ENCODE measurements at places on chromosomes 2 and 18.

GRCh38 chr2:74304332-74305148 lies 38.7 kb downstream of the SLC4A5 start:
- no peak for DNase-seq

DNA sequence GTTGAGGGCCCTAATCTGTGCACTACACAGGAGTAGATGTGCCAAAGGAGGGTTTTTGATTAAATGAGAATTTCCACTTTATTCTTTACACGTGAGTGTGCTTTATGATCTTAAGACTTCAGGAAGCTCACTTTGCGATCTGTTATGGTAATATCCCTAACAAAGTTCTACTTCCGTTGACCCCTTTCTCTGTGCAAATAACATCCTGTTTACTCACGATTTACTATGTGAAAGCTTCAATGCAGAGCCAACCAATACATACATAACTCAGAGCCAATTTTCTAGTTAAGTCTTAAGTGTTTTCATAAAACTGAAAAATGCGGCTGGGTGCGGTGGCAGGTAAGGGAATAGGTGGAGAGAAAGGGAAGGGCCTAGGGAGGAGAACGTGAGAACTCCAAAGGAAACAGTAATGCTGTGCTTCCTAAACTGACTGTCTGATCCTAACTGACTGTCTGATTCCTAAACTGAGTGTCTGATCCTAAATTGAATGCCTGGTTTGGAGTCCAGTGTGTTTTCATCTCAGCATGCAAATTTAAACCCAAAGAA lies 87.6 kb downstream of the PLCL1 start:
- no peak for DNase-seq

GRCh38 chr2:192741889-192742288 lies 547.2 kb upstream of the TMEFF2 start:
- DNase-seq, result no peak

GRCh38 chr2:198098918-198099317 lies 294.5 kb downstream of the PLCL1 start:
- no peak for DNase-seq

GRCh38 chr2:39256040-39256439 lies 12.3 kb upstream of the CDKL4 start:
- no peak for DNase-seq

DNA sequence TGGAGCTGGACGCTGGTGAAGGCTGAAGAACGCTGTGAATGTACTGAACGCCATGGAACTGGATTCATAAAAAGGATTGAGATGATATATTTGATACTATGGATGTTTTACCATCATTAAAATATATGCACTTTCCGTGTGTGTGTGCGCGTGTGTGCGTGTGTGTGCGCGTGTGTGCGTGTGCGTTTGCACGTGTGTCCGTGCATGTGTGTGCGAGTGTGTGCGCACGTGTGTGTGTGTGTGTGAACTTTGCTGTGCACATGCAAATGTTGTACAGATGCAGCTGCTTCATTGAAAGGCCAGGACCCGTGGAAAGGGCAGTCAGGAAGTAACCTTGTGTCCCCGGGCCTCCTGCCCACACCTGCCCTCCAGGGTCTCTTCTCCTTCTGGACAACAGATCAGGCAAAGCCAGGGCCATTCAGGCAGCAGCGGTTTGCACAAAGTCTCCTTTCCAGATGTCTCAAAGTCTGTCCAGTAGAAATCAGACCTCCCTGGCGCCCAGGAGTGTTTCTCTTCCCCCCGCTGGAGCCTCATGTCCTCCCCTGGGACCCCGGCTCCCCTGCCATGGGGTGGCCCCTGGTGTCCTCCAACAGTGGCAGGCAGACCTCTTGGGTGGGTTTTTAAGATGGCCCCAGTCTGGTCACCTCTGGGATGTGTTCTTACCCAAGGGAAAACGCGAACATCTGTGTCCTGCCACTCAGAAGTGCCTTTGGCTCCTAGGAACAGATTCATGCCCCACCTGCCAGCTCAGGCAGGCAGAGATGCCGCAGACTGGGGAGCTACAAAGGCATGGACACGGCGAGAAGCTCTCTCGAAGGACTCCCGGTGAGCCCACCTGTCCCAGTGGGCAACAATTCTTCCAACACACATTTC lies 86.1 kb upstream of the GPC1 start:
- DNase-seq, result no peak

DNA sequence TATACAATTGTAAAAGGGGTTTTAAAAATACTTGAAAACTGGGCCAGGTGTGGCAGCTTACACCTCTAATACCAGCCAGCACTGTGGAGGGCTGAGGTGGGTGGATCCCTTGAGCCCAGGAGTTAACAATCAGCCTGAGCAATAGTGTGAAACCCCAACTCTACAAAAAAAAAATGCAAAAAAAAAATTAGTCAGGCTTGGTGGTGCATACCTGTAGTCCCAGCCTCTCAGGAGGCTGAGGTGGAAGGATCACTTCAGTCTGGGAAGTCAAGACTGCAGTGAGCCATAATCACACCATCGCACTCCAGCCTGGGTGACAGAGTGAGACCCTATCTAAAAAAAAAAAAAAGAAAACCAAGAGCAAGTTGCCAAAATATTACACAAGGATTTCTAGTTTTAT lies 182.7 kb downstream of the UBE2E3 start:
- DNase-seq, result no peak

DNA sequence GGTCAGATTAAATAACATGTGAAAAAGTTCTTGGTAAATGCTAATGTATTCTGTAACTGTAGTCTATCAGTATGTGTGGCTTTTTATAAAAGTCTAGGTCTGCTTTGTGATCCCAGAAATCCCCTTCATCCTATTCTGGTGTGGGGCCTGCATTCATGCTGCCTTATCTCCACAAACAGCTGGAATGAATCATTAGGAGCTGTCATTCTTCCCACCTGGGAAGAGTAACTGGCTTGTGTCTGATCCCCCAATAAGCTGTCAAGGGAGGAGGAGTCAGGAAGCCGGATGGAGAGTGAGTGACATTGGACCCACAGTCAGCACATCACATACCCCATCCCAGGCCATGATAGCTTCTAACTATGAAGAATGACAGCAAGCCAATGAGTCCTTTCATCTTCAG lies 81.1 kb upstream of the EPHA4 start:
- no peak for DNase-seq

DNA sequence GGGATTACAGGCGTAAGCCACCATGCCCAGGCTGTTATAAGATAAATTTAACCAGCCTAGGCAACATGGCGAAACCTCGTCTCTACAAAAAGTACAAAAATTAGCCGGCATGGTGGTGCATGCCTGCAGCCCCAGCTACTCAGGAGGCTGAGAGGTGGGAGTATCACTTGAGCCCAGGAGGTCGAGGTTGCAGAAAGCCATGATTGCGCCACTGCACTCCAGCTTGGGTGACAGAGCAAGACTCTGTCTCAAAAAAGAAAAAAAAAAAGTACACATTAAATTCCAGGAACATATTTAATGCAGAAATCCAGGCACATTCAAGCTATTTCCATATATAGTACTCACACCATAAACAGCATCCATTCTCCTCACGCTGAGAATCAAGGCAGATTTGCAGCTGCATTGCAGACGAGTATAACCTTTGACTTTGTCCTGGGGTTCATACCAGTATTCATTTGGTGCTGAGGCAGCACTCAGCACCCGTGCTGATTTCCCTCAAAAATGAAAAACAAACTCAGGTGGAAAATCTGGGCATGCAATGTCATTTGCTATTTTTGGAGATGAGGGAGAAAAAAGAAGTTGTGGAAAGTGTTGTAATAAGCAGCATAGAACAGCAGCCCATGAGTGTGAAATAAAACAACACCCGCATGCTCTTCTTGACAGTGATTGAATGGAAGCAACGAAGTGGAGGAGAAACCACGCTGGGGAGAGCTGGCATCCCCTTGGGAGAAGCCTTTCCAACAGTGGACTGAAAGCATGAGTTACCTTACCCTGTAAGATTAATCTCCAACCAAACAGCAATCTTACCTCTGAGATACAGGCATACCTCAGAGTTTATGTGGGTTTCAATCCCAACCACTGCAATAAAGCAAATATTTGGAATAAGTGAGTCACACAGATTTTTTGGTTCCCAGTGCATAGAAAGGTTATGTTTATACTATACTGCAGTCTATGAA lies 46.8 kb upstream of the ANXA4 start:
- no peak for DNase-seq

DNA sequence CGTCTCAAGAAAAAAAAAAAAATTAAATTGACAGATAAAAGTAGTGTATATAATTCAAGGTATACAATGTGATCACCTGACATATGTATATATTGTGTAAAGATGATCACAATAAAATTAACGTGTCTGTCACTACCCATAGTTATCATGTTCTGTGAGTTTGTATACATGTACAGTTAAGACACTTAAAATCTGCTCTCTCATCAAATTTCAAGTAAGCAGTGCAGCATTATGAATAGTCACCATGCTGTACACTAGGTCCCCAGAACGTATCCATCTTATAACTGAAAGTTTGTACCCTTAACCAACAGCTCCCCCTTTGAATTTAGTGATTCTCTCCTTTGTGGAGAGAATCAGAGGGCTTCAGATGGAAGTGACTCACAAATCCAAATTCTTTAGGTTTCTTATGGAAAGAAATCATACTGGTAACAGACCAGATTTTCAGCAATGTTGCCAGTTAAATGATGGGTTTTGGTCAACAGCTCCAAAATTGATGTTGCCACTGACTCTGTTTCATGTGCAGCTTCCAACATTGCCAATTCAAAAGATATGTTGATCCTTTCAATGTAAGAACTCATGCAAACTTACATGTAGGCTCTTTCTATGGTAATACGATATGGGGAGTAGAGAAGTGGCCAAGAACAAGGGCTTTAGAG lies 281.5 kb downstream of the AFF3 start:
- DNase-seq, result no peak

DNA sequence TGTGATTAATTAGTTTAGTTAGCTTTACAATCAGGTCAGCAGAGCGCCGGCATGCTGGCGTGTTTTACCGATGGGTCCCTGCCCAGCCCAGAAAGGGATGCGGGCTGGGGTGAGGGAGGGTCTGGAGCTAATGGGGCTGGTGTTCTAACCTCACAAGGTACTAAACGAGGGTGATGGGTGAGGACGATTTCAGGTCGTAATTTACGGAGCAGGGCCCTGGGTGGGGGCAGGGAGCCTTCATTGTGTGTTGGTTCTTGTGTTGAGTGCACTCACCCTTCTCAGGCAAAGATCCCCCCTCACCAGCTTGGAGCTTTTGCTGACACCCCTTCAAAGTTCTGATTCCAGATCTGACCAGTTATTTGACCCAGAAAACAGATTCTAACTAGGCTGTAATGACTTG lies 39.5 kb downstream of the PTGR3 start:
- no peak for DNase-seq

GRCh38 chr2:127108090-127108523 lies 1.2 kb upstream of the BIN1 start:
- DNase-seq, result no peak

GRCh38 chr2:241813644-241814392 lies 4.8 kb downstream of the NEU4 start:
- DNase-seq, result no peak
